ENCODE measurements at places on chromosomes 6 and 20.

- DNase-seq: no peak
These were observed 176.4 kb downstream of the SAMD5 start for GRCh38 chr6:147684906-147685305.

GRCh38 chr6:127464881-127465459 lies 5.8 kb upstream of the KIAA0408 start:
- DNase-seq: peak; percentile 52

DNA sequence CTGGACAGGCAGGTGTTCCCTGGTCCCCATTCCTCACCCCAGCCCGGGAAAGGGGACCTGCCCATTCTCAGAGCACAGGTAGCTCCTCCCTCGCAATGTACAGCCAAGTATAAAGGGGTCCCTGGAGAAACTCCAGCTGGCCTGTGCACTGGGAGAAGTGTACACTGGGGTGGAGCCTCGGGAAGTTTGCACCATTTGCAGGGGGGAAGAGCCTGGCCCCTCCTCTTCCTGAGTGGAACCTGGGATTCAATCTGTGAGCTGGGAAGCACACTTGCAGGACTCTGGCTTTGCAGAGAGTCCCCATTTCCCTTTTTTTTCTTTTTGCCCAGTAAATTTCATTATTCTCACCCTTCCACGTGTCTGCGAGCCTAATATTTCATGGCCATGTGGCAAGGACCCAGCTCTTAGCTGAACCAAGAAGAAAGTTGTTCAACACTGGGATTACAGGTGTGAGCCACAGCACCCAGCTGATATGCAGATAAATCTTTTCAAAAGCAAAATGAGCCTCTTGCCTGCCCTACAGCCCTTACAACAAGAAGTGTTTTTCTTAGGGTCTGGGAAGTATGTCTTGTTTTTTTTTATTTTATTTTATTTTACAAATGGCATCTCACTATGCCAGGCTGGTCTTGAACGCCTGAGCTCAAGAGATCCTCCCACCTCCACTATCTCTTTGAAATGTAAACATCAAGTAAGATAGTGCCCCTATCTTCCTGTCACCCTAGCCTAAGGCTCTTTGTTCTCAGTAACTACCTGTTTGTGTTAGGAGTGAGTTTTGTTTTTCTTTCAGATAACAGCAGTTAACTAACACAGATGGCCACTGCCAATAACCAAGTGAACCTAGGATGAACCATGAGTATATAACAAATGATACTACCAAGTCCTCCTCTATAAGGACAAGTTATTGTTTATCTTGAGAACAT lies 9.3 kb upstream of the RNGTT start:
- no peak for DNase-seq

DNA sequence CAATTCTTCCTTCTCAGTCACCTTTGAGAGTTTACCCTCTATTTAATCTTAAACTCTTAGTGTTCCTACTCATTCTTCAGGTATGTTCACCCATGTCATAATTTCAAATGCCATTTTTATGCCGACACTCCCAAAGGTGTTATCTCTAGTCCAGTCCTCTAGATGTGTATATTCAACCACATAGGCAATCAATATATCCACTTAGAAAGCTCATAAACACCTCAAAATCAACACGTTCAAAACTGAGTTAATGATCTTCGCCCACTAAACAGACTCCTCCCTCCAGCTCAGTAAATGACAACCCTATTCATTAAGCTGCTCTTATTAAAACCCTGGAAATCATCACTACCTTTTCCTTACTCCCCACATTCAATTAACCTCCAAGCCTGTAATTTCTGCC lies 6.4 kb downstream of the OSTM1 start:
- DNase-seq: no peak

GRCh38 chr6:152720974-152721373 lies 23.3 kb downstream of the MYCT1 start:
- no peak for DNase-seq

- DNase-seq: no peak
These were observed at the start of gene TFAP2B for GRCh38 chr6:50818673-50819072. Gene TFAP2B, plus strand, starts transcription at chr6:50818871. Its CDS starts 21 bp downstream, at chr6:50818892.

DNA sequence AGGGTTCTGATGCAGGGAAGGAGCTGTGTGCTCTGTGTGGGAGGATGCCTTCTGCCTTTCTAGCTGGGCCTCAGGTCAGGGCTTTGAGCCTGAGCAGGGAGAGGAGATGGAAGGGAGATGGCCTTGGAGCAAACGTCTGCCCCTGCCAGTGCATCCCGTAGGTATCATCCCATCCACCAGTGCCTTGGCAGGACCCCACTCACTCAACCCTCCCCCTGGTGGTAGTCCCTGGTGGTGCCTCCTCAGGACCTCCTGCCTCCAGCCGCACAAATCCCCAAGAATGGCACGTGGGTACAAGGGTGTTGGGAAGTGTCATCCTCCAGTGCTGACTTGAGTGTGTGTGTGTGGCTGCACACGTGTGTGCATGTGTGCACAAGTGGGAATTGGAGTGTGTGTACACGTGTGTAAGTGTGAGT lies 23.1 kb upstream of the MICB start:
- no peak for DNase-seq

- no peak for DNase-seq
These were observed 44.7 kb downstream of the TNFAIP3 start for GRCh38 chr6:137911675-137912191.

- no peak for DNase-seq
These were observed 66.0 kb upstream of the PREP start for GRCh38 chr6:105468850-105469249.

DNA sequence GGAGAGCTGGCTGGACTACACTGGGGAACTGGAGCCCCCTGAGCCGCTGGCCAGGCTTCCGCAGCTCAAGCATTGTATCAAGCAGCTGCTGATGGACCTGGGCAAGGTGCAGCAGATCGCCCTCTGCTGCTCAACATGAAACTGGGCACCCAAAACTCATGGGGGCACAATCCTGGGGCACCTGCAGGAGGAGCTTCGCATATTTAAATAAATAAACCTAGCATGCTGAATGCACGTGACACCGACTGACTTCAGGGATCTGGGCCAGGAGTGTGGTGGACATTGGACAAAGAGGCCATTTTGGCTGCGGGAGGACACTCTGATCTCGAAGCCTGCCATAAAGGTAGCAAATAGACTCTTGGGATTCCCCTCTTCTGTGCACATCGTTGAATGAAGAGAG lies 6.8 kb downstream of the SCAND1 start:
- no peak for DNase-seq

GRCh38 chr20:60132162-60132826 lies 174.1 kb downstream of the CDH26 start:
- no peak for DNase-seq

GRCh38 chr6:4928426-4928825 lies 75.4 kb downstream of the RPP40 start:
- no peak for DNase-seq
